ENCODE measurements at places on chromosomes 6 and 20.
A peak's percentile ranks its signal among the peaks of the same experiment; 100 is the strongest.

GRCh38 chr20:38217791-38218565, 42.6 kb downstream of the KIAA1755 start:
- no peak for DNase-seq

DNA sequence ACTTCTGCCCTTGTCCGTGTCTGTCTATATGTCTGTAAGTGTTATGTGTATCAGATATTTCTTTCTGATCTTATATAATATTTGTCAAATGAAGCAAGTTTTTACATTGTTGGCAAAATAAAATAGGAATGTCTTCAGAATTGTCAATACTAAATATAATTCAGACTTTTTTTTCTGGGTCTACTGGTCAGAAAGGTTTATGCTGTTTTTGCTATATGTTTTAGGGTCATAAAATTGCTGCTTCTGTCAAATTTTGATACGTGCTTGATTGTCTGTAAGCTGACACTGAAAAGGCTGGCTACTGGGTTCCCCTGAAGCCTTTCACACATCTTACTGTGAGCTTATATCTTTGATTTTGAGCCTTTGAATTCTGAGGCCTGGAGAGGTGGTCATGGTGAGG, 20.1 kb downstream of the LGSN start:
- DNase-seq: no peak

GRCh38 chr6:42260396-42260888, 42.8 kb upstream of the MRPS10 start:
- no peak for DNase-seq

DNA sequence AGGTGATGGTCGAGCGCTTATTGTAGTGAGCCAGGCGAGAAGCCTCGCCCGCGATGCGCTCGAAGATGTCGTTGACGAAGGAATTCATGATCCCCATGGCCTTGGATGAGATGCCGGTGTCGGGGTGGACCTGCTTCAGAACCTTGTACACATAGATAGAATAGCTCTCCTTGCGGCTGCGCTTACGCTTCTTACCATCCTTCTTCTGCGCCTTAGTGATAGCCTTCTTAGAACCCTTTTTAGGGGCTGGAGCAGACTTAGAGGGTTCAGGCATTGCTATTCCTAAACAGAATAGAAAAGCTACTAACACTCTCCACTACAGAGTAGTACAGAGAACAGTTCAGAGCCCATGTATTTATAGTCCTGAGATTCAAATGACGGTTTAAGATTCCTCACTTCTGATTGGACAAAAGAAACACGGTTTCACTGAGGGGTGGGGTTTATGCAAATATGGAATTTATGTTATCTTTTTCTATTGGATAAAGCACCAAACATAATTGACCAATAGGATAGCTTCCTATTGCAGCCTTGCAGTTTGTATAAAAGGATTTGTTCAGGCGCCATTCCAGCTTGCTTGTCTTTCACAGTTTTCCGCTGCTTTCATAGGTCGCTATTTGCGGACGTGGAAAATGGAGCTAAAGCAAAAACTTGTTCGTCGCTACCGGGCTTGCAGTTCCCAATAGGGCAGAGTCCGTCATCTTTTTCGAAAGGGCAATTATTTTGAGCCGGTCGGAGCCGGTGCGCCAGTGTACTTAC, 43.7 kb upstream of the HFE start:
- DNase-seq: no peak

- DNase-seq: no peak
Observed at GRCh38 chr6:139538366-139538765, 163.9 kb upstream of the CITED2 start.

DNA sequence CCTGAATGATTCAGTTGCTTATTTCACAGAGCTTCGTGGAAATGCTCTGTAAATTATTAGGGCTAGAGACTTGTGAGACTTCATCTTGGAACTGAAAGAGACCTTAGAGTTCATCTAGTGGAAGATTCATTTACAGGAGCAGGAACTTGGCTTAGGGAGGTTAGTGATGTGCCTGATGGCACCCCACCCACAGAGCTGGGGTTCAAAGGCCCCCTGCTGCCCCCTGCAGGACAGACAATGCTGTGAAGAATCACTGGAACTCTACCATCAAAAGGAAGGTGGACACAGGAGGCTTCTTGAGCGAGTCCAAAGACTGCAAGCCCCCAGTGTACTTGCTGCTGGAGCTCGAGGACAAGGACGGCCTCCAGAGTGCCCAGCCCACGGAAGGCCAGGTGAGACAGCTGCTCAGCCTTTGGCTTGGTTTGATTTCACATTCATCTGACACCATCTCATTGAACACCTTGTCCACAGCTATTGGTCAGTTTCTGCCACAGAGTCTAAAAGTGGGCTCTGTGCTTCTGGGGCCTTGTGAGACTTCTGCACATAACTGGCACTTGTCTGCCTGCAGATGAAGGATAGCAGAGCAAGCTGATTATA, 25.1 kb downstream of the MYBL2 start:
- DNase-seq: peak; percentile 18

DNA sequence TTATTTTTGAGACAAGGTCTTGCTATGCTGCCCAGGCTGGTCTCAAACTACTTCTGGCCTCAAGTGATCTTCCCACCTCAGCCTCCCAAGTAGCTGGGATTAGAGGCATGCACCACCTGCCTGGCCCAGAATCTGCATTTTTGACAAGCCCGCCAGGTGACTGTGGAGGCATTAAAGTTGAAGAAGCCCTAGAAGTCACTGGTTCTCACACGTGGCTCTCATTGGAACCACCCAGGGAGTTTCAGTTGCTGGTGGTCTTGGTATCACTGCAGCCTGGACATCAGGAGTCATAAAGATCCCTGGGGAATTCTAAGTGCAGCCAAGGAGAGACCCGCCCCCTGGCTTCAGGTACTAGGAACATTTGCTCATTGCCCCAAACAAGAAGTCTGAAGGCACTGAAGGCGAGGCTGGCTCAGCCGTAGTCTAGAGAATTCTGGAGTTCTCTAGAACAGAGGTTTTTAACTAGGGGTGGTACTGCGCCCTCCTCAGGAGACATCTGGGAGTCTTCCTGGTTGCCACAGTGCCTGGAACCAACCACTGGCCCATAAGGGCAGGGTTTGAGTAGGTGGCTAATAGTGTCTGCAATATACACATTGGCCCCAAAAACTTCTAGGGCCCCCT, 182.8 kb downstream of the ZMYND8 start:
- DNase-seq: no peak

DNA sequence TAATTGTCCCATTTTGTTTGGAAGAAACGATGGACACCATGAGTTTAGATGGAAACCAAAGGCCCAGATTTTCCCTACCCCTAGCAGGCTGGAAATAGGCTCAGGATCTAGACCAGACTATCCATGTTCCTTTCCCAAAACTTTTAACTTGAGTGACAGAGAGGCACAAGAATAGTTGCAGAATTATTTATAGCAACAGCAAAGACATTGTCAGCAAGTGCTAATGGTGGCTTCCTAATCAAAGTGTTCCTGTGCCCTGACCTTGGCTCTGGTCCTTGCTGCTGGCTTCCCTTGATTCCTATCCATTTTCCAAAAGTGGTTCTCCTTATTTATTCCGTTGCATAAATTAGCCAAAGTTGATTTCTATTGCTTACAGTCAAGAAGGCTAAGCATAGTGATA, 103.1 kb downstream of the RNGTT start:
- no peak for DNase-seq

DNA sequence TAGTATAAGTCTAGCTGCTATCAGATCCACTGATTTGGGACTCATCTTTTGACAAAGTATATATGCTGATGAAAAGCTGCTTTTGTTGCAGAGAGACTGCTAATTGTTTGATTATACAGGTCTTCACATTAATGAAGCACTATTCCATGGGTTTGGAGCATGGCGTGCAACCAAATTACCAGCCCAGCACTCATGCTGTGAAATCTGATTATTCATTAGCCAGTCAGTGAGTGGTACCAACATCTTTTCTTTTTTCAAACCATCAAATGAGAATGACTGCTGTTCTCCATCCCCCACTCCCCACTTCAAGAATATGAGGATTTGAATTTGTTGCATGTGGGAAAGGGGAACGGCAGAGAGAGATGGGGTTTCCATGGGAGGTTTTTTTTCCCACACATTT, 91.3 kb downstream of the ID4 start:
- no peak for DNase-seq

GRCh38 chr6:111555036-111555435, 50.6 kb downstream of the TRAF3IP2 start:
- no peak for DNase-seq

- DNase-seq: no peak
Observed at GRCh38 chr6:31126396-31127175, 6.3 kb upstream of the CDSN start.

- no peak for DNase-seq
Observed at GRCh38 chr20:35618263-35619131, 2.9 kb downstream of the SPAG4 start.

- no peak for DNase-seq
Observed at GRCh38 chr6:121612927-121613326, 177.5 kb downstream of the GJA1 start.

DNA sequence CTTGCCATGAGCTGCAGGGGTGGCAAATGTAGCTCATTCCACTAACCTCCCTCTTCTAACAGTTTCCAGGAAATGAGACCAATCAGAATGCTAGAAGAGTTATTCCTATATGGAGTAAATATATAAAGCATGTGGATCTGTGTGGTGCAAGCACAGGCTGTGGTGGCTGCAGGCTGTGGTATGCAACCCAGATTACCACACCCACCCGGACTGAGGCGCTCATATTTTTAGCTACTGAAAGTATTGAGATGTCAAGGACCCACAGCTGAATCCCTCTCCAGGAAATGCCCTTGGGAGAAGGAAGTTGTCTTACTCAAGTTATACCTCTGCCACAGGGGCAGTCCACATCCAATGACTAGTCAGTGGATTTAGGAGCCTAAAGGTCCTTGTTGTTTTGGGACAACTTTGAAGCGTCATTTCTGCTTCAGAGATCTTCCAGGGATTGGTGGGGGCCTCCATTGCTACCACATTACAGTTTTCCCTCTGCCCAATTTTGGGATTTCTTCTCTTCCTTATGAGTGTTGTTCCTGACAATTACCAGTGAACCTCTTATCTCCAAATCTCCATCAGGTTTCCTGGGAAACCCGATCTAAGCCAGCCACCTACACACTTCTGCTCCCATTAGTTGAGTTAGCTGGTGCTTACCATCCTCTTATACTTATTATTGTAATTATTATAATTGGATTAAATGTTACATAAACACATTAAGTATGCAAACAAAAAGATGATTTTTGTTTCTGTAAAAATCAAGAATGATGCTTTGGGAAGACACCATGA, 12.1 kb upstream of the REPS1 start:
- no peak for DNase-seq

DNA sequence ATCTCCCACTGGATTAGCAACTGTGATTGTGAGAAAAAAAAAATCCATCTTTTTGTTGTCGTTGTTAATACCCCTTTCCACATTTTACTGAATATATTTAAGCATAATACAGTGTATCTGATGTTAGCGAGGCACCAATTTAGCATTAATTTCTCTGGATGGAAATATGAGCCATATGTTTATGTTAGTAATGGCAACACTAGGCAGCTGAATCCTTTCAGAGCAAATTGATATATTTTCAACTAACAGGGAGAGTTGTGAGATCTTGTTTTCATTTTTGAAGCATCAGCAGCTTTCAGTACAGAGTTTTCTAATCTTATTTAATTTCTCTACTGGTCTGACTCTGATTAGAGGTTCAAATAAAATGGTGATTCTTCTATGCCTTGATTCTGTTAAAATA, 84.8 kb upstream of the HDAC2 start:
- no peak for DNase-seq

DNA sequence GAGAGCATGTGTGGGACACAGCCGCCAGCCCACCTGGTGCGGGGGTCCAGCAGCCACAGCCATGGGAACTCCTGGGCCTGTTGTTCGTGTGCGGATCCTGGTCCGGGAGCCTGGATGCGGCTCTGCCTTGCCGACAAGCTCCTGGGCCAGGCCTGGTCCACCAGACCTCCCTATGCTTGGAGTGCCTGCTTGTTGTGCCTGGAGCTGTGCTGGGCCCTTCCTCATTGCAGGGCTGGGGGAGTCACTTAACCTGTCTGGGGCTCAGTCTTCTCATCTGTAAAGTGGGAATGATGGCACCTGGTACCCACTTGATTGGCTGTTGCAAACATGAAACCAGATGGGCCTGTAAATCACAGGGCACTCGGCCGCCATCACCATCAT, 2.6 kb upstream of the OSBPL2 start:
- no peak for DNase-seq

DNA sequence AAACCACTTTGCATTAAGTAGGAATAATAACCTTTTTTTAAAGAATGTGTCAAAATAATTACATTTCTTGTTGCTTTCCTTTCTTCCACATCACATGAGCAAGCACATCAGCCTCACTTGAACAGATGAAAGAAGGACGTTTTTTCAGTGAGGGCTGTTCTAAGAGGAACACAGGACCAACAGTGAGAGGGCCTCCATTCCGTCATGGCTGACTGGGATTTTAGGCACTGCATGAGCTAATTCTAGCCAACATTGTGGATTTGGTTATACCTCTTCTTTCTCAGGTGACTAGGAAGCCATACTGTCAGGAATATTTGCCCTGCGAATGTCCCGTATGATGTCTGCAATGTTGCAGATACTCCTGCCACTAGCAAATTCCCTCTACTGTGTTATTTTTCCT, 87.6 kb downstream of the LINC00237 start:
- no peak for DNase-seq

DNA sequence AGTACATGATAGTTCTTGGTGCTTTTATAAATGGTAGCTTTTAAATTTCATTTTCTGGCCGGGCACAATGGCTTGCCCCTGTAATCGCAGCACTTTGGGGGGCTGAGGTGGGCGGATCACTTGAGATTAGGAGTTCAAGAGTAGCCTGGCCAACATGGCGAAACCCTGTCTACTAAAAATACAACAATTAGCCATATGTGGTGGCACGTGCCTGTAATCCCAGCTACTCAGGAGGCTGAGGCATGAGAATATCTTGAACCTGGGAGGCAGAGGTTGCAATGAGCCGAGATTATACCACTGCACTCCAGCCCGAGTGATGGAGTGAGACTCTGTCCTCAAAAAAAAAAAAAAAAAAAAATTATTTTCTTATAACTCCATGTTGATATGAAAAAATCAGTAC, 36.0 kb downstream of the LRRN4 start:
- no peak for DNase-seq

DNA sequence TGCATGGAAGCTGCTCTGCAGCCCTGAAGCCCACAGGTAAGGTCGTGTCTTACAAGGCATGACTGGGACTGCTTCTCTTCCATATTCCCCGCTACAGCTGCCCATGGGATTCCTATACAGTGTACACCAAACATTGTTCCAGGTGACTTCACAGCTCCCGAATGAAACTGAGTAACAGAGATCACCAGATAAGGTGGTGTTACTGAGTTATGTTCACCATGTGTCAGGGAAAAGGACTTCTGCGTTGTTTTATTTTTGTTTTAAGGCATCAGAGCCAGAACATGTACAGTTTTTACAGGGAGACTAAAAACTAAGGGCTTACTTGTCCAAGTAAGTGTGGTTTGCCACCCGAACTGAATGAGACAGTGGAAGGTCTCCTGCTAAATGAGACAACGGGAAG, 138.3 kb downstream of the CD83 start:
- DNase-seq: no peak
